ENCODE measurements at places on chromosomes 7 and 10. TPM values are rescaled to one million over a fixed set of nuclear protein-coding genes. Genes with fewer than 3 reads are reported as not detected.

TMEM229A gene
- total RNA-seq = 0.42 TPM

DNA sequence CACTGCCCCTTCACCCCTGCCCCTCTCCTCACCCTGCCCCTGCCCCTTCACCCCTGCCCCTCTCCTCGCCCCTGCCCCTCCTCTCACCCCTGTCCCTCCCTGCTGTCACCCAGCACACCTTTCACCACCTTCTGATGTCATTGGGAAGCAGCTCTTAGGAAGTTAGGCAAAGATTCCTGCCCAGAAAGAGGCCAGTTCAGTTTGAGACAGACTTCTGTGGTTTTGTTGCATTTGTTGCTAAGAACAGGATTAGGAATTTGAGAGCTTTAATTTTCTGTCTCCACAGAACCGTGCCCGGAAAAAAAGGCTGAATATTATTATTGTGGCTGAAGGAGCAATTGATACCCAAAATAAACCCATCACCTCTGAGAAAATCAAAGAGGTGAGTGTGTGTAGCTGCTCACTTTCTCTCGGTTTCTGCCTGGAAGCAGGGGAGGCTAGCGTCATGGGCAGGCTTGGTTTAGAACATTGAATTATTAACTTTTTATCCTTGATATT is 39.6 kb downstream of the PFKP start:
- DNase-seq = no peak

DNA sequence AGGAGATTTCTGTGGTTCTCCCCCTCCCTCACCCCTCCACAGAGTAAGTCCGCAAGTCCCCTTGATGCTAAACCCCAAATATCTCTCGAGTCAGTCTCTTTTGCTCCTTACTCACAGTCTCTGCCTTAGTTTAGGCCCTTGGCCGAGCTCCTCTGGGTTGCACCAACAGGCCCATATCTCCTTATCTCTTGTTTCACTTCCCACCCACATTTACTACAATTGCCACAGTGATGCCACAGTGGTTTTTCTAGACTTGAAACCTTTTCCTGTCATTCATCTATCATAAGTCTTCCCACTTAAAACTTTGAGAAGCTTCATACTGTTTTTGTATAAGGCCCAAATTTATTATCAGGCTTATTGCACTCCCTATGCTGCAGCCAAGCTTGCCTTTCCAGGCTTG is 23.4 kb upstream of the NME8 start:
- DNase-seq = no peak

DNA sequence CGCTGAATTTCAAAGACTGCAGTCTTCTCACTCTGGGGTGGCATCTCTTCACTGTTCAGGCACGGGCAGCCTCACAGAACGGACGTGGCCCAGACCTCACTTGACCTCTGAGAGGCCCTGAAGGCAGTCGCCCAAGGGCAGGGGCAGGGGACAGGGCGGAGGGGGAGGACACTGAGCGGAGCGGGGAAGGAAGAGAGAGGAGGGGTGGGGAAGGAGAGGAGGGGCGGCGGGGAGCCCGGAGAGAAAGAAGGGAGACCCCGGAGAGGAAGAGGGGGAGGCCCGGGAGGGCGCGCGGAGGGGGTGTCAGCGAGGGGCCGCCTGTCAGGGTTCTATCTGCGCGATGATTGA is 58.7 kb upstream of the COMTD1 start:
- peak; percentile 63 for DNase-seq

DNA sequence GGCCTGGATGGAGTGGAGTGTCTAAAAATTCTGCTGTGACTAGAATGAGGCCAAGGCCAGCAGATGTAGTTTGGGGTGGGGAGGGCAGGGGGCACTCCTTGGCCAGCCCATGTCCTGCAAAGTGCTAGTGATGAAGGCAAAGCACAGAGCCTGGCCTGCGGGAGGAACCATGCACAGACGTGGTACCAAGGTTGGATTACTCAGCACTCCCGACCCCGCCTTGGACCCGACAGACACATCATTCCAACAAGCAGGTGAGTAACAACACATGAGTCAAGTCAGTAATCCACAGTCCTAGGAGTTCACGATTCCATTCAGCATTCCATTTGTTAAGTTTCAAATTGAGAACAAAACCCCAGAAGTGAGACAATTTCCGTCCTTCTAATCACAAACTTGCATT is 317.3 kb downstream of the TCERG1L start:
- DNase-seq = no peak

- DNase-seq = no peak
These were observed 89.3 kb upstream of the ARID5B start for GRCh38 chr10:61812052-61812721.

DNA sequence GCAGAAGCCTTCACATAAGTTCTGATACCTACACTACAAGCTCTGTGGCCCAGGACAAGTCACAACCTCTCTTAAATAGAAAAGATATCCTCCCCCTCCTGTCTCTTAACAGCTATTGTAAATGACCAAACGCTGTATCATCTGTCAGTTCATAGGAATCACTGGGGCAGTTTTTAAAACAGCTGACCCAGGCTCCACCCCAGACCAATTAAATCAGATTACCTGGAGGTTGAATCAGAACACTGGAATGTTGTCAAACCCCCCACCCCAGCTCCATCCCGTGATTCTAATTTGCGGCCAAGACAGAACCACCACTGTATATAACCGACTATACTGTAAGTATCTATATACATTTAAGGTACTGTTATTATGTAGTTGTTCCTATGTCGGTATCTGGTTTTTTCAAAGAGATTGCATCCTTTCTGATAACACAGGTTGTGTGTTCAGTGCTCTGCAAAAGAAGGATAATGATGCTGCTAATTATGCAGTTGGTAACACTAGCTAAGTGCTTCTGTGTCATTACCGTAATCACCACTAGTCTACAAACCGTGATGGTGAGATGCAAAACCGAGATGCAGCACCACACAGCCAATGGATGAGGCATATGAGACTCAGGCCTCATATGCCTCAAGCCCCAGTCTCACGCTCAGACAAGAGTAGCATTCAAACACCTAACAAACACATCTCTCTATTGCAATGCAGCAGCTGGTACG is 47.4 kb downstream of the TNS3 start:
- DNase-seq = peak; percentile 75

DNA sequence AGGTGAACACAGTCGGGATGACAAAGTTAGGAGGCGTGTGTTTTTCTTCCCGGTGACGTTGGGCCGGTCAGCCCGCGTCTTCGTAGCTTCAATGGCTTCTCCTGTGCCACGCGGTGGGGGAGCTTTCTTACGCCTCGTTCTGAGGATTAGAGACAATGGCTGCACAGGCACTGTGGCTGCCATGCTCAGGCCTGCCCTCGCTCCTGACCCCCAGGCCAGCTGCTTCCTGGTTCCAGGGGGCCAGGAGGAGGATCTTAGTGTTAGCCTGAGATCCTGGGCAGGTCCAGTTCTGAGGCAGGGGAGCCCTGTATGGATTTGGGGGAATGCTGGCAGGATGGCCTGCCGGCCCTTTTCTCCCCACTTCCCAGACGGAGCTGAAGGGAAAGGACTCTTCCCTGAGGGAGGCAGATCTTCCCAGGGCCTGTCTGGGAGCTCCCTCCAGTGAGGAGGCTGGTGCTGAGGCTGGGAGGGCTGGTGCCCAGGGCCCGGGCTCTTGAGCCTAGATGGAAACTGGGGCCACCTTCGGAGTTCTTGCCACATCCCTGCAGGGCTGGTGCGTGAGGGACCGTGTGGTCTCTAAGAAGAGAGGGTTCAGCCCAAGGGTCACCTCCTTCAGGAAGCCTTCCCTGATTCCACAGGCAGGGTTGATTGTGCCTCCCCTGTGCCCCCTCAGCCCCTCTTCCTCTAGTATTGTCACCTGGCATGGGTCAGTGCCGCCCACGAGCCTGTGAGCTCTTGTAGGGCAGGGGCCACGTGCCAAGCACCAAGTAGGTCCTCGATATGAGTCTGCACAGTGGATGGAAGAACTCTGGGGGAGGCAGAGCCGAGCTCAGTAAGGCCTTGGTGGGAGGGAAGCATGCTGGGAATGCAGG is 101.4 kb downstream of the GRK5 start:
- DNase-seq = no peak

DNA sequence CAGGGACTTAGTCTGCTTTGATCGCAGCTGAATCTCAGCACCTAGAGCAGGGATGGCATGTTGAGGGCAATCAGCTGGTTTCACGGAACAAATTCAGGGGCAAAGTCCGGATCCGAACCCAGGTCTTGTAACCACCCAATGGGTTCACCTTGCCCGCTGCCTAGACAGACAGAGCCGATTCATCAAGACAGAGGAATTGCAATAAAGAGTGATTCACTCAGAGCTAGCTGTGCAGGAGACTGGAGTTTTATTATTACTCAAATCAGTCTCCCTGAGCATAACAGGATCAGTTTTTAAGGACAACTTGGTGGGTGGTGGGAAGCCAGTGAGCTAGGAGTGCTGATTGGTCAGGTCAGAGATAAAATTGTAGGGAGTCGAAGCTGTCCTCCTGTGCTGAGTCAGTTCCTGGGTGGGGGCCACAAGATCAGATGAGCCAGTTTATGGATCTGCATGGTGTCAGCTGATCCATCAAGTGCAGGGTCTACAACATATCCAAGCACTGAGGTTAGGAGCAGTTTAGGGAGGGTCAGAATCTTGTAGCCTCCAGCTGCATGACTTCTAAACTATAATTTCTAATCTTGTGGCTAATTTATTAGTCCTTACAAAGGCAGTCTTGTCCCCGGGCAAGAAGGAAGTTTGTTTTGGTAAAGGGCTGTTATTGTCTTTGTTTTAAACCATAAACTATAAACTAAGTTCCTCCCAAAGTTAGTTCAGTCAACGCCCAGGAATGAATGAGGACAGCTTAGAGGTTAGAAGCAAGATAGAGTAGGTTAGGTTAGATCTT is 43.5 kb upstream of the CHST3 start:
- DNase-seq = no peak

DNA sequence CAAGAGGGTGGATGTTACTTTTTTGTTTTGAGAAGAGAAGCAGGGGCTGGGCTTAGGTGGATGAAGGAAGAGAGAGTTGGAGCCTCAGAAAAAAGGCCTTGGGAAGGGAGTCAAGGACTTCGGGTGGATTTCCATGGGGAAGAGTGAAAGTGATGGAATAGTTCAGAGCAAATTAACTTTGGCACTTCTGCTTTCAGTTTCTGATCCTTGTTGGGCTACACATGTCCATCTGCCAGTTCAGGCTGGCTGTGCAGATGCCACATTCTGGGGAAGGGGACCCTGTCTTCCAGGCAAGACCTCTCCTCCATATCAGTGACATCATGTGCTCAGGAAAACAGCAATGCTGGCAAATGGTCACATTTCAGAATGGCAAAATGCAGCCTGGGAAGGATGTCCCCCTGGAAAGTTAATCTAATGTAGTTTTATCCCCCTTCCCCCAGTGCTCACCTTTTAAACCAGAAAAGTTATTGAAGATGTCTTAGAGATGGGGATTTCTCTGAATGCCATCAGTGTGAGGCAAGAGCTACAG is 86.0 kb downstream of the WDFY4 start:
- DNase-seq = no peak

GRCh38 chr7:118366363-118366762 is 141.9 kb downstream of the ANKRD7 start:
- no peak for DNase-seq

DNA sequence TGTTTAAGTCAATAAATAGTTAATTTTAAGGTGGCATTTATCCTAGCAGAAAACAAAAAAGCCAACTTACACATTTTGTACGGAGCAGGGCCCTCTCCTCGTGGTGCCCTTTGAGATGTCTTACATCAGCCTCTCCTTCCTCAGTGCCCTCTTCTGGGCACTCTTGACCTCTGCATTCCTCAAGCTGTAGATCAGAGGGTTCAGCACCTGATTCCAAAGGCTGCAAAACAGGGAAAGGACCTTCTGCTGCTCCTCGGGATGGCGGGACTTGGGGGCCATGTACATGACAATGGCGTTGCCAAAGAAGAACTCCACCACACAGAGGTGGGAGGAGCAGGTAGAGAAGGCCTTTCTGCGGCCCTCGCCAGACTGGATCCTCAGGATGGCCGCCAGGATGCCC is 4.6 kb upstream of the OR2A14 start:
- no peak for DNase-seq

GRCh38 chr10:60846173-60846572 is 67.9 kb downstream of the CDK1 start:
- DNase-seq = no peak

DNA sequence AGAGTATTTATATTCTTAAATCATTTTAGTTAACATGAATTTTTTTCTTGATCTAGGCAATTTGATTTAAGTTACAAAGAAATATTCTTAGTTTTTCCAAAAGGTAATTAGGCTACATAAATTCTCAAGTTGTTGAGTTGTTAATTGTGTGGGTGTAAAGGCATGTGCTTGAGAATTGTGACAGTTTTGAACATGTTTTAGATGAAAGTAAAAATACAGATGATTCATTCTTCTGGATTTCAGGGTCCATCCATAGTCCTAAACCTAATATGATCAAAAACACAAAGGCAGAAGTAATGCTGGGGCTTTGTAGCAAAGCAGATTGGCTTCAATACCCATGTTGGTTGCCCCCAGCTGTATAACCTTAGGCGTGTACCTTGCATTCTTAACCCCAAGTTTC is 127.9 kb downstream of the CPED1 start:
- DNase-seq = no peak

DNA sequence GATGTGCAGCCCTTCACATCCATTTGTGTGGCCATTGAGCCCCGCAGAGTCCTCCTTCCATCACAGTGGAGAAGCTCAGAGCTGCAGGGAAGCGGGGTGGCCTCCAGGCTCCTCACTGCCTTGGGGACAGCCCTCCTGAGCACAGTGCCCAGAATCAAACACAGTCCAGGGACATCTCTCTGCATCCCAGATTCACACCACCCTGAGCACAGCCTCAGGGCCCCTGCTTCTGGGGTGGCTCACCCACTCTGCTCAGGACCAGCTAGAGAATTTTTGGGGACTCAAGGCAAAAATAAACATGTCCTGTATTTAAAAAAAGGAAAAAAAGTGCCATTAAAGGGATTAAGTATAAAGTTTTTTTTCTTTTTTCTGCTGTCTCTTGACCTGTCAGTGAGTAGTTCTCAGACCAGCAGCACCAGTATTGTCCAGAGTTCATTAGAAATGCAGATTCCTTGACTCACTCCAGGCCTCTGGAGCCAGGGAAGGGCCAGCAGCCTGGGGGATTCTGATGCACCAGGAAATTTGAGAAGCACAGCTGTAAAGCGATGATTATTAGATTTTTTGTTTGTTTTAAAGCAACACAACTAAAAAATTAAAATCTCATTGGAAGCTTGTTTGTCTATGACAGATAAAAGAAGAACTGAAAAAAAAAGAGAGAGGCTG is 61.6 kb downstream of the ARHGAP22 start:
- DNase-seq = no peak

All from H7 (cell line).